Left ventricle myocardium inferior (tissue), 1 donor: ENCODE measurements at places on chromosomes 4 and X.

- no peak for DNase-seq
- H3K27me3 ChIP-seq = no peaks in the 10 kb centered on the region
- no peak overlapping the region for H3K4me3 ChIP-seq
- peaks cover 23% of the 10 kb centered on the region for H3K4me1 ChIP-seq
- H3K27ac ChIP-seq = peak overlapping the region; percentile 28
Observed at GRCh38 chr4:118869808-118870342, 18.8 kb upstream of the SYNPO2 start.

GRCh38 chr4:64911846-64912245 lies 502.6 kb upstream of the TECRL start:
- H3K4me1 ChIP-seq = no peaks in the 10 kb centered on the region
- H3K27ac ChIP-seq = no peak overlapping the region
- H3K27me3 ChIP-seq = no peaks in the 10 kb centered on the region
- no peak for DNase-seq
- no peak overlapping the region for H3K4me3 ChIP-seq

DNA sequence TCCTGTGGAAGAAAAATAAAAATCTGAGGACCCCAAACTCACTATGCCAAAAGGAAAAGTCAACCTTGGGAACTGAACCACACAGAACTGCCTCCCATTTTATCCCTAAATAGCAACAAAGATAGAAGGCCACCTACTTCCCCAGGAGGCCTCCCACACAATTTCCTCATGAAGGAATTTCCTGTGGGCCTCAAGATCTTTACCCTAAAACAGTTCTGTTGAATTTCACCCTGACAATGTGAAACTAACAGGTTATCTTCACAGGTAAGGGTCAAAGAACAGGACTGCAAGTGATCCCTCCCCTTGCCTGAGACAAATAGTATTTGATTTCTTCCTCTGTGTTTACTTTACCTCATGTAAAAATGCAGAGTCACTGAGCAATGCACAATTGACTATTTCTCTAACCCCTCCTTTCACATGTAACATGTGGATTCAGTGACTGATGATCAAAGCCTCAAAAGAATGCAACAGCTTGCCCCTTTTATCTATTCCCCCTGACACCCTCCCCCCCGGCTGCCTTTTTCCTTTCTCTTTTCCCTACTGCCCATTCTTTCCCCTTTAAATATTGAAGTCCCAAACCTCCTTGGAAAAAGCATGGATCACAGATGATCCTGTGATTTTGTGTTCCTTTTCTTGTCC lies 33.3 kb downstream of the MEPE start:
- peaks cover 14% of the 10 kb centered on the region for H3K4me1 ChIP-seq
- no peak overlapping the region for H3K4me3 ChIP-seq
- DNase-seq = no peak
- H3K36me3 ChIP-seq = no peaks in the 10 kb centered on the region
- H3K27me3 ChIP-seq = no peaks in the 10 kb centered on the region

GRCh38 chr4:184792334-184792733 lies 33.4 kb downstream of the ACSL1 start:
- H3K27ac ChIP-seq = peak overlapping the region; percentile 69
- no peak for DNase-seq
- H3K4me3 ChIP-seq = no peak overlapping the region
- no peaks in the 10 kb centered on the region for H3K27me3 ChIP-seq
- peaks cover 76% of the 10 kb centered on the region for H3K4me1 ChIP-seq

DNA sequence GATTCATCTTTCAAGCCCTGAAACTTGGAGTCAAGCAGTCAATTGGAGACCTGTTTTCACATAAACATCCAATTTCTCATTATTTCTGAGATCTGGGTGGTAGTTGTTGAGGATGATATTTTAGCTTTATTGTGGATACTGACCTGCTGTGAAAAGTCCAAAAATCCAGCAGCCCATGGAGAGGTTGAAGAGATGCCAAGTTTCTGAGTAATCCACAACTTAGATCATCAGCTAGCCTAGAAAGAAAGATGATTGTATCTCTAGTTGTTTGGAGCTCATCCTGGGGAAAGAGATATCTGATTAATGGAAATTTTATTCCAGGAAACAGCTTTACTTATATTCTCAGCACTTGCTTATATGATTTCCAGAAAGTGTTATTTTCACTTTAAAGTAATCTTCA lies 48.6 kb upstream of the DCX start:
- no peak overlapping the region for H3K27ac ChIP-seq
- H3K36me3 ChIP-seq = no peaks in the 10 kb centered on the region
- H3K4me1 ChIP-seq = no peaks in the 10 kb centered on the region

DNA sequence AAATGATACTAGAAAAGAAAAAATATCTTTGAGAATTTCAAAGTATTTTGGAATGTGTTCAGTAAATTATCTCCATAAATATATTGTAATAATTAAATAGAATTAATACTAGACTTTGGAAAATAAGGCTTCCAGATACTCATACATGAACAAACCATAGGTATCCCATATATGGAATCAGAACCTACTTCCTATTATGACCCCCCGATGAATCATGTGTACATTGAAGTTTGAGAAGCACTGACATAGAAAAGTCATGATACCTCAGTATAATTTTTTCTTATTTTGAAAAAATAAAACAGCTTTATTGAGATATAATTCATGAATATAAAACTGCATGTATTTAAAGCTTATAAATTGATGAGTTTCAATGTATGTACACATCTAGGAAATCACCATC lies 27.2 kb upstream of the SMARCA5 start:
- no peaks in the 10 kb centered on the region for H3K36me3 ChIP-seq
- peaks cover 4% of the 10 kb centered on the region for H3K4me1 ChIP-seq
- H3K4me3 ChIP-seq = no peak overlapping the region
- DNase-seq = no peak

DNA sequence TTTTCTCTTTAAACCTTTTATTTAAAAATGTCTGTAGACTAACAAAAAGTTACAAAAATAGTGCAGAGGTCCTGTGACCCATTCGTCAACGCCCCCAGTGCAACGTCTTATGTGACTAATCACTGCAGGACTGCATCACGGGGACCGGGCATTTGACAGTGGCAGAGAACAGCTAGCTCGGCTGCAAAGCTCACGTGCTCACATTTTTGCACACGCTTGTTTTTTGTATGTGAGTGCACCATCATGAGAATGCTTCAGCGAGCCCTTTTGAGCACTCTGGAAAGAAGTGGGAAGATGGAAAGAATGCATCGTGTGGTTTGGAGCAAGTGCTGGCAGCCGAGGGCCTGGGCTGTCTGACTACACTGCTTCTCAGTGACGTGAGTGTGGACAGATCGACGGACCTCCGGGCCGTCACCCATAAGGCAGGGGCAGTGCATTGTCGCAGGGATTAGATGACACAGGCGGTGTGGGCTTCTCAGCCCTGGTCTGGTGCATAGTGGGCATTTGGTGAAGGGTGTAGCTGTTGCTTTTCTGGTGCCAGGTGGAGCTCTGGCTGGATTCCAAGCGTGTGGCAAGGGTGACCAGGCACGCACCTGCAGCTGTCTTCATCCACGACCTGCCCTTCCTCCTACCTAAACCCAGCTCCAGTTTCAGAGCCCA lies 17.7 kb downstream of the SPON2 start:
- H3K27ac ChIP-seq = no peak overlapping the region
- H3K36me3 ChIP-seq = no peaks in the 10 kb centered on the region
- H3K27me3 ChIP-seq = peaks cover 64% of the 10 kb centered on the region
- no peak overlapping the region for H3K4me3 ChIP-seq
- H3K4me1 ChIP-seq = peaks cover 11% of the 10 kb centered on the region

- no peaks in the 10 kb centered on the region for H3K27me3 ChIP-seq
- H3K4me3 ChIP-seq = no peak overlapping the region
- H3K27ac ChIP-seq = no peak overlapping the region
- no peaks in the 10 kb centered on the region for H3K4me1 ChIP-seq
- H3K36me3 ChIP-seq = no peaks in the 10 kb centered on the region
Observed at GRCh38 chr4:70197842-70198241, 2.3 kb downstream of the ODAM start.

DNA sequence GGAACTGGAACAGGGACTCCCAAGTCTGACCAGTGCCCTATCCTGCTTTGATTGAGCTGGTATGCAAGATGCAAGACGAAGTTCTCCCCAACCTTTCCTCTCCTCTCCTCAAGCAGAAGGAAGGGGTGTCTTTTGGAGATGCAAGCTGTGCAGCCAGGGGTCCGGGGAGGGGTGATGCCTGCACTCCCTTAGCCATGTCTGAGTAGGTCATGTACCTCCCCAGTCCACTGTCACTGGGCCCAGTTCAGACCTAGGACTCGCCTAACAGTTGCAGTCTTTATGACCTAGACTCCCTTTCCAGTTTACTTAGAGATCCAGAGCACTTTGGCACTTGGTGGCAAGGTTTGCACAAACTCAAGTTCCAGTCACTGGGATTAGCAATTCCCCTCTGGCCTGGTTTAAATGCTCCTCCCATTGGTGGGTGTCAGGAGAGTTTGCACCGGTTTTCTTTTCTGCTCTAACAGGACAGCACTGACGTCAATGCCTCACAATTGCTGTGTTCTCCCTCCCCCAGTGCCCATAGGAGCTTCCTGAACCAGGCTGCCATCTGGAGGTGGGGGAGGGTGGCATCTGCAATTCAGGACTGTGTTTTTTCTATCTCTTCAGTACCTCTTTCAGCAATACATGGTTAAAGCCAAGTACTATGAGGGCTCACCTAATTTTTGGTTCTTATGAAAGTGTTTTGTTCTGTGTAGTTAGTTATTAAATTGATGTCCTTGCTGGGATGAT lies 782.2 kb downstream of the ARAP2 start:
- H3K36me3 ChIP-seq = no peaks in the 10 kb centered on the region
- H3K4me3 ChIP-seq = no peak overlapping the region
- DNase-seq = no peak
- H3K27ac ChIP-seq = no peak overlapping the region
- no peaks in the 10 kb centered on the region for H3K27me3 ChIP-seq

DNA sequence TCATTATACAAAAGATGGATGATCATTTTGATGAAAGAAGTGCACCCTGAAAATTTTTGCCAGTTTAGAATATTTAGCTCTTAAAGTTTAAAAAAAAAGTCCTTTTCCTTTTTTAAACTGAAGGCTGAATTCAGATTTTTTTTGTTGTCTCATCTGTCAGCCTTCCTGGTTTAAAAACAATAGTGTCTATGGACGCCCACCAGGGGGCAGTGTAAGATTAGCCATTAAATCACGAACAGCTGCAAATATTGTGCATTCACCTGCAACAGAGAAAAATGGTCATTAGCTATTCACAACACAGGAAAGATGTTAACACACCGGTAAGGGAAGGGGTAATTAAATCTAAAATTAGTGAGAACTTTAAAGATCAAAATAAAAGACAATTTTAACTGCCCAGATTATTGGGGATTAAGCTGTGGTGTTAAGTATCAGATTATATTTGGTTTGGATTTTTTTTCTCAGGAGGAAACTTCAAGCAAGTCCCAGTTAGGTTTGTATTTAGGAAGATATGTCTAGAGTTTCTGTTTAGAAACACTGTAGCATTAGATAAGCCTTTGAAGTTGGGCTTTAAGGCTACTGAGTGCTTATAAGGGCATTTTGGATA lies 4.4 kb upstream of the CXorf38 start:
- no peaks in the 10 kb centered on the region for H3K36me3 ChIP-seq
- peak; percentile 18 for DNase-seq
- H3K4me3 ChIP-seq = no peak overlapping the region
- no peak overlapping the region for H3K27ac ChIP-seq
- no peaks in the 10 kb centered on the region for H3K27me3 ChIP-seq
